ENCODE measurements at places on chromosomes 16 and 17. TPM values are rescaled to one million over a fixed set of nuclear protein-coding genes. Genes with fewer than 3 reads are reported as not detected.

The SPATA22 gene
- not detected for total RNA-seq

The PRDM7 gene
- total RNA-seq = not detected

The NR1D1 gene
- 16.8 TPM for total RNA-seq

The MARCHF10 gene
- total RNA-seq = not detected

DNA sequence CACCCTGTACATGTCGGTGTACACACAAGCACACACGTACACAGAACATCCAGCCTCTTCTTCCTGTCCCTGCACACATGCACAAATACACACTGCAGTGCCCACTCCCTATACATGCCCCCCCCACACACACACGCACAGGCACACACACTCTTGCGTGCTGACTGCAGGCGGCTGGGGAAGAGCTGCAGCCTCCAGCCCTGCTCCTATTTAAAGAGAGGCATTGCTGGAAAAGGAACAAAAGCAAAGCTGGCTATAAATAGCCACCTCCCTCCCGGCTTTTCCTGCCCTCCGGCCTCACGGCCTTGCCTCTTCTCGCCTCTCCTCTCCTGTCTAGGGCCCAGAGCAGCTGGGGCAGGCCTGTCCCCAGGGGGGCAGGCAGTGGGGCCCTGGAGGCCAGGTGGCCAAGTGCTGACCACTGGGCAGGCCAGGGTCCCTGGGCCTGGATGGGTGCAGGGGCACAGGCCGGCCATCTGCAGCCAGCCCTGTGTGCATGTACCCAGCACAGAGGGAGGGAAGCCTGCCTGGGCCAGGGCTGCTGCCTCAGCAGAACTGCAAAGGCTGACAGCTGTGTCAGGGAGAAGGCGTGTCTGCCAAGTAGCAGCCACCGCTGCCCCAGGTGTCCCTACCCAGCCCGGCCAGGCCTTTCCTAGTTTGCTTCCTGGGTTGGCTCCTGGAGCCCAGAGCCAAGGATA, 25.4 kb downstream of the RTN4RL1 start:
- H3K4me3 ChIP-seq = no peak overlapping the region
- H3K4me1 ChIP-seq = peaks cover 33% of the 10 kb centered on the region
- H3K27ac ChIP-seq = no peak overlapping the region

- peak overlapping the region; percentile 77 for H3K4me3 ChIP-seq
- DNase-seq = peak; percentile 68
- peaks cover 63% of the 10 kb centered on the region for H3K4me1 ChIP-seq
- H3K27ac ChIP-seq = peak overlapping the region; percentile 99
- no peaks in the 10 kb centered on the region for H3K36me3 ChIP-seq
- no peaks in the 10 kb centered on the region for H3K27me3 ChIP-seq
These were observed 1.9 kb downstream of the MNT start for GRCh38 chr17:2398655-2399571.

DNA sequence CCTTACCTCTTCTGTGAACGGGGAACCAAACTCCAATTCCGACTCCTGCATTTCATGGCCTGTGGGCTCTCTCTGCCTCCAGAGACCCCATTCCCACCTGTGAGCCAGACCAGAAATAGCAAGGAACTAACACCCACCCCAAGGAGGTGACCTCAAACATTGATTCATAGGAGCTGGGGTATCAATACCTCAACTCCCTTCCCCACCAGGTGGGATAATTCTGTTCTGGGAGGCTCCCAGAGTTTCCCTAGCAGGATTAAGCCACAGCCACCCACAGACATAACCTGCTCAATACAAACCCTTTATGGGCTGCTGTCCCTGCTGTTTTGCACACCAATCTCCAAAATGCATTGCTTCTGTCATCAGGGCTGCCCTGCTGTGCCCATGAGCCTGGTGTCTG, 59.6 kb upstream of the FOXF1 start:
- H3K27ac ChIP-seq = no peak overlapping the region
- H3K27me3 ChIP-seq = no peaks in the 10 kb centered on the region
- no peaks in the 10 kb centered on the region for H3K36me3 ChIP-seq
- no peak overlapping the region for H3K4me3 ChIP-seq

DNA sequence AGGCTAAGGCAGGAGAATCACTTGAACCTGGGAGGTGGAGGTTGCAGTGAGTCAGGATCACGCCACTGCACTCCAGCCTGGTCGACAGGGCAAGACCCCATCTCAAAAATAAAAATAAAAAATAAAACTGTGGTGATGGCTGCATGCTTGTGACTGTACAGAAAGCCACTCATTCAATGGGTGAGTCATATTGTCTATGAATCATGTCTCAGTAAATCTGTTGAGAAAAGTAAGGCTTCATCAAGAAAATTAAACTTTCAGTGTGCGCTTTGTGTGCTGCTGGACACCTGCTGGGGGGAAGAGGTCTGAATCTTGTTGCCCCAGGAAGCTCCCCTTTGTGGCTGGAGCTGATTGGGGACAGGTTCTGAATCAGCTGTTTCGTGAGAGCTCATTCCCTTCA, 11.3 kb downstream of the NUBP1 start:
- DNase-seq = no peak
- H3K27me3 ChIP-seq = no peaks in the 10 kb centered on the region
- no peak overlapping the region for H3K4me3 ChIP-seq
- no peak overlapping the region for H3K27ac ChIP-seq
- peaks cover 82% of the 10 kb centered on the region for H3K36me3 ChIP-seq
- peaks cover 6% of the 10 kb centered on the region for H3K4me1 ChIP-seq

DNA sequence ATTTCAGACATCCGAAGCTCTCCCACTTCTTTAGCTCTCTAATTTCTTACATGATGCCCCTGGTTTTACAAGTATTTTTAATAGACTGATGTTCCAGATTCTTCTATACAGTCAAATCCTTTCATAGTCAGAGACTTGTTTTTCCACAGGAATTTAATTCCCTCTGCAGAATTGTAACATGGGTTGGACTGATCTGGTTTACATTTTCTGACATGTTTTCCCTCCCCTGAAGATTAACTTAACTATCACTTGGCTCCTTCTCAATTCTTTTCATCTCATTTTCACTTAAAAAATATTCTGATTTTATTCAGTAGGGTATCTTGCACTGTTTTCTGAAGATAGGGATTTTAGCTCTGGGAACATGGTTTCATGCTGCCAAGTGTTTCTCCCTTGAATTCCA, 352.2 kb downstream of the MAF start:
- H3K27ac ChIP-seq = no peak overlapping the region
- no peaks in the 10 kb centered on the region for H3K4me1 ChIP-seq
- no peak overlapping the region for H3K4me3 ChIP-seq
- no peak for DNase-seq
- no peaks in the 10 kb centered on the region for H3K27me3 ChIP-seq

DNA sequence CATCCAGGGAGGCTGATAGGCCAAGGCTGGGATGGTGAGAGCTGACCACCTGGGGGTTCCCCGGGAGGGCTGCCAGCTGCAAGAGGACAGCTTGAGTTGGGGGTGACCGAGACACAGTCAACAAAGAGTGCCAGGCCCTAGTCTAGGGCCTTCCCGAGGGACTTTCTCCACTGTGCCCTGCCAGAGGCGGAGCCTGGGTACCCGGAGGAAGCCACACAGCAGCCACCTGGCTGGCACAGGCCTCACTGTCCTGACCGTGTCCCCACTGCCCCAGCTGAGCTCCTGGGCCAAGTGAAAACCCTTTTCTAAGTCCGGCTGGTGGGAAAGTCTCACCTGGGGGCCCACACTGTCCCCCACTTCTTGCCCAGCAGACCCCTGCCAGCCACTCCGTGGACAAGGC, 71.9 kb upstream of the GSE1 start:
- H3K27me3 ChIP-seq = no peaks in the 10 kb centered on the region
- no peak overlapping the region for H3K4me3 ChIP-seq
- no peak for DNase-seq

DNA sequence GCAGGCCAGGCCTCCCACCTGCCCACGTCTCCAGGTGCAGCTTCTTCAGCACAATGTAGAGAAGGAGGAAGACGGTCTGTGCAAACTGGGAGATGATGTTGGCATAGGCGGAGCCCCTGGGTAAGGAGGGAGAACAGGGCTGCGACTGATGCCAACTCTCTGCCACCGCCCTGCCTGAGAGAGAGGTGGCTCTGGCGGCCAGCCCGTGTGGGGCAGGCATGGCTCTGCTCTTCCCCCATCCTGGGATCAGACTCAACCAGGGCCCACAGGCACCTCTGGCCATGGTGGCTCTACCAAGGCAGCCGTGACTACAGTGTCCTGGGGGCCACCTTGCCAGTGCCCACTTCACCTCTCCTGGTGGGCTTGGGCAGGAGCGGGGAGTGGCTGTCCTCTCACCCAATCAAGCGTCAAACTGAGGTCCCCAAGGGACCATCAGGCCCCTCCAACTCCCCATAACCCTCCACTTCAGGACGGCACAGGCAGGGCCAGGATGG, 8.6 kb downstream of the SLC47A2 start:
- H3K27me3 ChIP-seq = no peaks in the 10 kb centered on the region
- DNase-seq = no peak
- H3K4me1 ChIP-seq = no peaks in the 10 kb centered on the region

DNA sequence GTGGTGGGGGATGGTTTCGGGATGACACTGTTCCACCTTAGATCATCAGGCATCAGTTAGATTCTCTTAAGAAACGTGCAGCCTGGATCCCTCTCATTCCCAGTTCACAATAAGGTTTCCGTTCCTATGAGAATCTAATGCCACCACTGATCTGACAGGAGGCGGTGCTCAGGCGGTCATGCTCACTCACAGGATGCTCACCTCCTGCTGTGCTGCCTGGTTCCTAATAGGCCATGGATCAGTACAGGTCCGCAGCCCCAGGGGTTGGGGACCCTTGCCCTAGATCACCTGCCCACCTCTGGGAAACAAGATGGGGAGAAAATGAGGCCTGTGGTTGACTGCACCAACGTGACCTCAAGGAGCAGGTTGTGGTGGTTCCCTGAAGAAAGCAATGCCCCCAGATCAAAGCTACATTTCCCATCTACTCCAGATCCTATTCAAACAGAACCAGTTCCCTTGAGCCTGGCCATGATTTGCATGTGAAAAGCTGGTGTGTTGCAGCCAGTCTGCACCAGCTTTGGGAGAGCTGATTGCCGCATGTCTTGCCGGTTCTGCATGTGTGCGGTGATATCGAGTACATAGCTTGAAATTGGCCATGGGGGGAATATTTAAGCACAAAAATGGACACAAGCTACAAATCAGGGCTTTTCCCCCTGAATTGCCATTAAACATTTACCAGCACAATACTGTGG, 183.2 kb upstream of the HSBP1 start:
- H3K27me3 ChIP-seq = no peaks in the 10 kb centered on the region
- H3K27ac ChIP-seq = no peak overlapping the region
- no peak for DNase-seq

Measured in Peyer's patch (tissue), 4 donors.